ENCODE measurements at places on chromosomes 13 and 19. TPM values are rescaled to one million over a fixed set of nuclear protein-coding genes. Genes with fewer than 3 reads are reported as not detected.

The PCCA gene
- 17.7 TPM for polyA plus RNA-seq

The SH2D3A gene
- 4.1 TPM for polyA plus RNA-seq

The CRLF1 gene
- polyA plus RNA-seq = 1,029 TPM

GRCh38 chr19:46806656-46807055 lies 18.3 kb upstream of the SLC1A5 start:
- DNase-seq = no peak

The S1PR4 gene
- 0.50 TPM for polyA plus RNA-seq

DNA sequence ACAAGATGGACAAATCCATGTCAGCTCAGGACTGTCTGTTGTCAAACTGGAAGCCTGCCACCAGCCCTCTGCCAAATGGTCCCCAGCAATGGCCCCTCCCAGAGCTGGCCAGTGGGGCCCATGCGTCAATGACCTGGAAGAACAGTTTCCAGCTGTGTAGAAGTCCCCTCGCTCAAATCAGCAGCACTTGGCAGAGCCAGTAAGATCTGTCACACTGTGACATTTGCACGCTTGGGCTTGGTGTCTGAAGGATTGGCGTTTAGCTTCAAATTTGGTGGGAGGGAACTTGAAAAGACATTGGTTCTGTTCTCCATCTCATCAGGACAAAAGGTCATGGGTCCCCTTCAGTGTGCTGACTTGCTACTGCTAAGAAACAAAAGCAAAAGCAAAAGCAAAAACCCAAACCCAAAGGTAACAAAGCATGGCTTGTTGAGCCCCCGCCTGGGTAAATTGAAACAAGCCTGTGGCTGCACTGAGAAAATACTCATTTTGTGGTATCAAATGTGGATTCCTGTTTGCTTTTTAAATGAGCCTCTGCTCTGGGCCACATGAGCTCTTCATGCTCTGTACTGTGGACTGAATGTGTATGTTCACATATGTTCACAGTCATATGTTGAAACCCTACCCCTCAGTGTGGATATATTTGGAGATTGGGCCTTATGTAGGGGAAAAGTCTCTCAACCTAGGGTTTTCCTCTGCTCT lies 253.6 kb upstream of the MAB21L1 start:
- DNase-seq = no peak

DNA sequence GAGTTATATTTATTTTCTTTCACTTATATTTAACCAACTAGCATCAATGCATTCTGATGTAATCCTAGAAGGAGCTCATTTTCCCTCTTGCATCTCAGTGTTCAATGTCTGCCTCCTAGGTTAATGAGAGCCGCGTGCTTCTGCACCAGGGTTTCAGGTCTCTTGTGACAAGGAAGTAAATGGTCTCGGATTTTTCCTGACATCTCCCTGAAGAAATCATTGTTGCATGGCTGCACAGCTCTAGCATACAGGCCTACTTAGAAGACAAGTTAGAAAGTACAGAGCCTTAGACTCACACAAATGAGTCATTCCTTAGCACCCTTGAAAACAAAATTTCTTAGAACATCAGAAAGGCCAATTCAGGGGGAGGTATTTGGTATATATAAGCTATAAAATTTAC lies 57.2 kb upstream of the KLF12 start:
- no peak for DNase-seq

The LRG1 gene
- 1.5 TPM for polyA plus RNA-seq

The B3GNT8 gene
- polyA plus RNA-seq = 7.4 TPM

- no peak for DNase-seq
These were observed 44.7 kb downstream of the GARRE1 start for GRCh38 chr19:34298891-34299520.

- no peak for DNase-seq
These were observed 141.9 kb downstream of the SUCLA2 start for GRCh38 chr13:47859165-47859564.

The PABPC3 gene
- 0.15 TPM for polyA plus RNA-seq

DNA sequence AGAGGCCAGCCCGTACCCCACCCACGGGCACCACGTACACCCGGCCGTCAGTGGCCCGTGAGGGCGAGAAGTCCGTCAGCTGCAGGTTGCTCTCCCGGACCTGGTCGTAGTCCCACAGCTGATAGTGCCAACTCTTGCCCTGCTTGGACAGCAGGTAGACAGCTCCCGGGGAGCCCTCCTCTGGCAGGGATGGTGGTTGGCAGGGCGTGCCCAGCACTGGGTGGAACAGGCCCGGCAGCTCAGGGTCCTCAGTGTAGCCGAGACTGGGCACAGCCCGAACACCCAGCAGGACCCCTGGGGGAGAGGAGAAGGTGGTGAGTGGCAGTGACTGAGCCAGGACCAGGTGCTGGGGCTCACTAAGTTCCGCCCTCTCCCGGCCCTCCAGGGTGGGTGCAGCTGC lies 7.8 kb downstream of the ACTMAP start:
- DNase-seq = no peak

The PRODH2 gene
- not detected for polyA plus RNA-seq
